M059J (cell line): ENCODE measurements at places on chromosomes 12 and 14. TPM values are rescaled to one million over a fixed set of nuclear protein-coding genes. Genes with fewer than 3 reads are reported as not detected.
A peak's percentile ranks its signal among the peaks of the same experiment; 100 is the strongest.

GRCh38 chr12:47488888-47489287 is 216.9 kb downstream of the RPAP3 start:
- DNase-seq, result no peak

GRCh38 chr12:7479771-7480170 is 23.8 kb downstream of the CD163 start:
- DNase-seq, result no peak

GRCh38 chr14:68819260-68819691 is 26.4 kb upstream of the ZFP36L1 start:
- DNase-seq, result peak; percentile 88

GRCh38 chr14:48614003-48614402 is 938.6 kb upstream of the MDGA2 start:
- no peak for DNase-seq

DNA sequence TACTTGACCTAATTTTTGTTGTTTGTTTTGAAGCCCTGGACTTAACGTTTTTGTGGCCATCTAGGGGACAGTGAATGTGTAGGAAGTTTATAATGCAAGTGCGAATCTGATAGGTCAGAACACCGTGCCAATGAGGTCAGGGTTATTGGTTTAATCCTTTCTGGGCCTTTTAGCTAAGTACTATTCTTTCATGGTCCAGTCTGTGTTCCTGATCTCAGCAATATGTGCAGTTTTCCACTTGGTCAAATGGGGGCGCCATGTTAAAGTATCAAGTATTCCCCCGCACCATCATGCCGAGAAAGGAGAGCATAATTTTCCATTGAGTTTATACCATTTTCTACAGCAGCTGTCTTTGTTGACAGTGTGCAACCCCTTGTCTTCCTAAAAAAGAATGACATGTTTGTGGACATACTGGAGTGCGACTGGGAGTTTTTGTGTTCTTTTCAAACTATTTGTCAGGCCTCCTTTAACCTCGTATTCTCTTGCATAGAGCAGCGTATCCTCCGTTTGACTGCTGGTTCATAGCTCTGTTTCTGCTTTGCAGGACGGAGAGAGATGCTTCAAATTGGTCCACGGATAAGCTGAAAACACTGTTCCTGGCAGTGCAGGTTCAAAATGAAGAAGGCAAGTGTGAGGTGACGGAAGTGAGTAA is 1.3 kb downstream of the AHSA1 start:
- DNase-seq, result peak; percentile 58

GRCh38 chr14:22678221-22678620 is 34.1 kb upstream of the OR6J1 start:
- DNase-seq, result no peak

The CD4 gene
- not detected in 2 replicates for total RNA-seq

The RNU4-1 gene
- under 0.01 TPM in 1 of 2 replicates, not detected in the other for total RNA-seq

DNA sequence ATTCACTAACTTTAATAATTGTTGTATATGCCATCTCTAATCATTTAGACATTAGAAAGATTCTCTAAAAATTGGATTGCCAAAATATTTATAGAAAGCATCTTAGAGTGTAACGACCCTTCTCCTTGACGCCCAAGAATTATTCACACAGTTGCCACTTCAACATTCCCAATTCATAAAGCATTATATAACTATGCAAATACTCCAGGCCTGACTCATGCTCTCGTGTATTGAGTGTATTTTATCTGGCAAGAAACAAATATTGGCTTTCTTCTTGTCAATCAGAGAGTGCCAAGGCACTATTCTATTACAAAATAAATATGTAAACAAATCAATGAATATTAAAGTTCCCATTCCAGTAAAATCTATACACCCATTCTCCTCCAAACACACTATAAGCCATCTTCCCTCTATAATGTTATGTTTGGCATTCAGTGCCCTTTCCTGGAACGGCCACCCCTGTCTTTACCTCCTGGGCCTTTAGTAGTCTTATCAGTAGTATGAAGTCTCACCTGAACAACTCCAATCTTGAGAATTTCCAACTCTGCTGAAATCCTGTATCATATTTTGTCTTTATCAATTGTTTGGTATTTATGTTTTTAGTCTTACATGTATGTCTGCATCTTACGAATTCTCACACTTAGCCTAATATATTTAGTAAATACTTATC is 182.6 kb downstream of the PIK3C2G start:
- peak; percentile 10 for DNase-seq

- DNase-seq, result no peak
These were observed 125.0 kb upstream of the HMGA2 start for GRCh38 chr12:65699251-65699650.

- peak; percentile 42 for DNase-seq
These were observed 6.9 kb upstream of the OR6J1 start for GRCh38 chr14:22650960-22651521.

The GDF3 gene
- total RNA-seq, result not detected in 2 replicates

GRCh38 chr12:42977451-42978230 is 388.1 kb upstream of the PRICKLE1 start:
- peak; percentile 49 for DNase-seq

GRCh38 chr12:4145990-4146859 is 127.3 kb upstream of the CCND2 start:
- DNase-seq, result no peak

The POU6F1 gene
- 1.4 and 7.8 TPM in 2 replicates for total RNA-seq

The KRT6B gene
- total RNA-seq, result not detected in 2 replicates

DNA sequence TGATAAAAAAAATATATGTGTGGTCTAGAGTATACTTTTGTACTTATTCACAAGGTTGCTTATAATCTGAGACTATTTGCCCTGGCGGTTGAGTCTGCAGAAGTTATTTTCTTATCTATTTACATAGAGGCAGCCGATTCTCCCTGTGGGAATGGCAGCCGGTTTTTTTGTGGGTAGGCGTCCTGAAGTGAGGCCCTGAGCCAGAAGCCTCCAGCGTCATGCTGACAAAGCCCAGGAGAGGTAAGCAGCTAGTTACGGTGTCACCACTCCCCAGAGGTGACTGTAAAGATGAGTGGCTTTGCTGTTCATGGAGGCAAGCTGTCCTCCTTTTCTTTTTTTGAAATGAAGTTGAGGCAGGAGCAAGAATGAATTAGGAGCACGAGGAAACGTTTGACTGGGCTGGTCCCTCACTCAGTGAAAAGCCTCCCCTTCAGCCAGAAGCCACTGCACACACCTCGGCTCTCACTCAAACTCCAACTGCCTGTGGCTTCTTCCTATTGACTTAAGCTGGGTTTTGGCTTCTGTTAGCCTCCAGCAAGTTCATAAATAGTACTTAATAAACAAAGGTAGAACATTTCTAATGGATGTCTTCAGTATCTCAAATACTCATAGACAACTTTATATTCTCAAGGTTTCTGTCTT is 21.5 kb downstream of the PAX9 start:
- DNase-seq, result peak; percentile 18

DNA sequence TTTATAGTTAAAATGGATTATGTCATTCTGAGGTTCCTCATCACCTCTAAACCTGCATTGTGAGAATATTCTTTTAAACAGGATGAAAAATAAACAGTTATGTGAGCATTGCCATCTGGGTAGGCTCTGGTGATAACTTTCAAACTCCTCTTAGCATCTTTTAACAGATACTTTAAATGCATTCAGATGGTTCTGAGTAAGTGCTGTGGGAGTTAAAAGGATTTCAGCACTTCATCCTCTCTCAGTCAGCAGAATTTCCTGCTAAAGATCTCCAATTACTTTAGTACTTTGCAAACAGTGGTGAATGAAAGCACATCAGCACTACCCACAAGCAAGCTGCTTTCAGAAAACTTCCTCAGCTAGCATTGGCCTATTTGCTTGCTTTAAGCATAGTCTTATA is 59.3 kb upstream of the TMTC1 start:
- DNase-seq, result no peak

- no peak for DNase-seq
These were observed 1.3 kb upstream of the FLVCR2 start for GRCh38 chr14:75577090-75577489.

DNA sequence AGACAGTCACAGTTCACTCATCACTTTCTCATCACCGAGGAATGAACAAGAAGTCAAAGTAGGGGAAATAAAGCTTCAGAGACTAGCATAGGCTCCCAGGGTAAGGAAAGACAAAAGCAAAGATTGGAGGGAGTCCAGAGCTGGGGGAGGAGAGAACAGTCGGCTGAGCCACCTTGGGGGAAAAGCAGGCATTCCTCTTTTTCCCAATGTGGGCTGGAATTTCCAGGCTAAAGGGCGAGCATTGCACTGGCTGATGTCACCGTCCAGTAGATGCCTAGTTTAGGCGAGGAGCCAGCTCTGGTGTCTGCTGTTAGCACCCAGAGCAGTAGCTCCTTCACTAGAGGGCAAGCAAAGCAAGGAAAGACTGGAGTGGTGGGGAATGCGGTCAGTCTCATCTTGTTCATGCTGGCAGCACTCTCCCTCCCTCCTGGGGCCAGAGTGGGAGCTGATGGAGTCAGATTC is 8.5 kb upstream of the KRT75 start:
- DNase-seq, result peak; percentile 94

- no peak for DNase-seq
These were observed 206.5 kb upstream of the KRR1 start for GRCh38 chr12:75717902-75718301.

DNA sequence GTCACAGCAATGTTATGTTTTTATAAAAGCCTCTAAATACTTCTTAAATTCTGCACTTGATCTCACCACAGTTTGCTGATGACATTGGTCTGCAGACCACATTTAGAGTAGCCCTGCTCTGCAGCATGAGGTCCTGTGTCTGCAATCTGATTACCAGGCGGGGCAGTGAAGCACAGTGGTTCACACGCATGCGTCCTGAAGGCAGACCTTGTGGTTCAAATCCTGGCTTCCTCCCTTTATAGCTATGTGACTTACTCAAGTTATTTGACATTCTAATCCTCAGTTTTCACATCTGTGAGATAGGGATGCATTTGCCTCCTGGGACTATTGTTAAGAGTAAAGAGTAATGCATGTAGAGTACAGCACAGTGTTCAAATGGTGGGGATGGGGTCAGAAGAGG is 50.3 kb downstream of the BMAL2 start:
- no peak for DNase-seq

DNA sequence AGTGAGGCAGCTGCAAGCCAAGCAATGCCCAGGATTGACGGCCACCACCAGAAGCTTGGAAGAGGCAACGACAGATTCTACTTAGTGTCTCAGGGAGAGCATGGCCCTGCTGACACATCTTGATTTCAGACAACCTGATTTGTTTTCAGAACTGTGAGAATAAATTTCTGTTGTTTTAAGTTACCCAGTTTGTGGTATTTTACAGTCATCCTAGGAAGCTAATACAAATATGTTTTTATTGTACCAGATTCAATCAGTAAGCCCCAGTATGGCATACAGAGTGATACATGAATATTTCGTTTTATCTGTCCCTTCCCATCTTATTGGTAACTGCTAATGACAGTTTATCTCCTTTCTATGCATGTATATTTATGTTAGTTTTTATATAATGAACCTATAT is 62.3 kb downstream of the SAMD4A start:
- DNase-seq, result no peak

DNA sequence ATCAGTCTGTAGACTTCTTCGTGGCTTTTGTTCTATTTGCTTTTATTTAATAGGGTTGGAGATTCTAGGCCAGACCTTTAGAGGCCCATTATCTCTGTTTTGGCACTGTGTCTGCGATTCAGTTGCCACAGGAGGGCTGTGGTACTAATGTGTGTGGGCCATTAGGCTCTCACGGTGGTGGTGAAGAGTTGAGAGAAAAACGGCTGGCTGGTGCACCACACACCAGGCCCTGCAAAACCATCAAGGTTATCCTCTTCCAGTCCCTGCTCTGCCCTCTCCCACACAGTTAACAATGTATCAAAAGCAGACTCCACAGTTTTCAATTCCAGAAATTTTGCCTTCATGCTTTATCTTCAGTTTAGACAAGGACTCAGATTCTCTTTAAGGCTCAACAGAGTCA is 97.7 kb downstream of the MYF5 start:
- no peak for DNase-seq

The C12orf60 gene
- total RNA-seq, result 0.69 and 2.0 TPM in 2 replicates

The RAB21 gene
- total RNA-seq, result 13.8 and 35.9 TPM in 2 replicates

DNA sequence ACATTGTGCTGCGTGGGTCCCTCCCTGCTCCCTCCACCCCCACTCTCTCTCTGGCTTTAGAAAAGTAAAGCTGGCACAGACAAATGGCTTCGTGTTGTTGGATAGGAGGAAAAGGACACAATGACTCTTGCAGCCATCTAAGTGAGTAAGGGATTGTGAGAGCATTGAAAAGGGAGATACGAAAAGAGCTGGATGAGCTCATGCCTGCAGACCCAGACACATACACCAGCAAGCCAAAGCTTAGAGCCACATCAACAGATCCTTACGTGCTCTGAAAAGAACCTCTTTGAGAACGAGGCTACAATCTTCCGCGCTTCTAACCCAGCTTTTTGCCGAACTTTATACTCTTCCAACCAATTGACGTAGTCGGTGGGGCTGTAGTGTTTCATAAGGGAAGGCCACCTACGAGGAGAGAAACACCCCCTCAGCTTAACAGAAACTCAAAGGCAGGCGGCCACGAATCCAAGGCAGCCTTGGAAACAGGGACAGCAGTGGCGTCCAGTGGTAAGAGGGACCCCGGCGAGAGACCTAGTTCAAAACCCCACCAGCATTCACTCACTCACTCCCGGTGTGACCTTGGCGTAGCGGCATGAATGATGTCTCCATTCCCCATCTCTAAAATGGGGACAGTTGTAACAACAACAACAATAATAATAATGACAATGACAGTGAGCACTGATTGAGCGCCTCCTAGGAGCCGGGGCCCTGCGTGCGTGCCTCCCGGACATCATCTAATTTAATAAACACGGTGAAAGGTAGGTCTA is 1.1 kb downstream of the FBXO21 start:
- no peak for DNase-seq

The BCL2L2 gene
- total RNA-seq, result 9.5 and 17.1 TPM in 2 replicates

GRCh38 chr12:64566122-64566521 is 44.2 kb upstream of the RASSF3 start:
- DNase-seq, result no peak

DNA sequence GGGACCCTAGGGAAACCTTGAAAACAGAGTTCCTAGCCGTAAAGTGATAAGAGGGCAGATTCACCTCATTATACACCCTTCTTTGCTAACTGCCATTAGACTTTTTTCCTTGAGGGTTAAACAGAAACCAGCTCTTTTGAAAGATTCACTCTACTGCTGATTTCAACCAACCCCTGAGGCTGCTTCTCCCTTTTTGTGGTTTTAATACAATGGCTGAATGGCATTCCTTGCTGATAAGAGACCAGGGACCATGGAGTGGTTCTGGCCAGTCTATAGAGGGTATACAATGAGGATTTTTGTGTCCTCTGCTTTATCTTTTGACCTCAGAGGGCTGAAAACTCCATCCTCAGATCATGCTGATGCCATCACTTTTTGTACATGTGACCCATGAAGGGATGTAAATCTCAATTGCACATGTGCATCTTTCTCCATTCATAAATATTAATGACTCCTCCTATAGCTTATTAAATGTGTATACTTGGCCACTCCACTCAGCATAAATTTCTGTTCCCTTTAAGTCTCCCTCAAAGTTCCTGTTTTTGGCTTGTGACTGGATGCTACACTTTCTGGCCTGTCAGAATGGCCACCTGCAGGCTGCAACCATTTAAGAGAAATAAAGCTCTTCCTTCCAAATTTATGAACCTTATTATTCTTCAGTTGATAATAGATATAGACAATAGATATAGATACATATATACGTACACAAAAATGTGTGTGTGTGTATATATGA is 233.8 kb upstream of the SEL1L start:
- DNase-seq, result no peak
